Muscle of back (tissue), 13 donors: ENCODE measurements at places on chromosomes 3 and 15.
A peak's percentile ranks its signal among the peaks of the same experiment; 100 is the strongest.

DNA sequence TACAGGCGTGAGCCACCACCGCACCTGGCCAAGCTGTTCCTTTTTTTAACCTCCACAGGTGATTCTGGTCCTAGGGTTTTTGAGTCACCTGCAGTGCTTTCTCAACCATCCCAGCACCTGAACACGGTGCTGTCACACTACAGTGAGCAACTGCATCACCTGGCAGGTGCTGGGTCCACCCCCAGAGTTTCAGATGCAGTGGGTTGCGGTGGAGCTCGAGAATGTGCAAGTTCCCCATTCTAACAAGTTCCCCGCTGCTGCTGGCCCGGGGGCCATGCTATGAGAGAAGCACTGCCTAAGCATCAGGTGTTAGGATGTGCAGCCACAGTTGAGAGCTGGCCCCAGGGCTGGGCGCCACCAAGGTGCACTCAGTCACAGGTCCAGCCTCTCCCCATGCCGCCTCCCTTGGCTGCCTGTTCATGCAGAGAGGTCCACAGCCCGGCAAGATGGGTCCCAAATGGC, 18.0 kb downstream of the ISG20 start:
- DNase-seq: no peak

DNA sequence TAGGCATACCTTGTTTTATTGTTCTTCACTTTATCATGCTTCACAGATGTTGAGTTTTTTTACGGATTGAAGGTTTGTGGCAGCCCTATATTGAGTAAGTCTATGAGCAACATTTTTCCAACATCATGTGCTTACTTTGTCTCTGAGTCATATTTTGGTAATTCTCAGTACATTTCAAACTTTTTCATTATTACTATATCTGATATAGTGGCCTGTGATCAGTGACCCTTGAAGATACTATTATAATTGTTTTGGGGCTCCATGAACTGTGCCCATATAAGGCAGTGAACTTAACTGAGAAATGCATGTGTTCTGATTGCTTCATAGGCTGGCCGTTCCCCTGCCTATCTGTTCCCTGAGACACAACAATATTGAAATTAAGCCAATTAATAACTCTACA, 42.8 kb upstream of the NSMCE3 start:
- peak; percentile 10 for DNase-seq

GRCh38 chr3:160607826-160608225, 42.5 kb upstream of the KPNA4 start:
- no peak for DNase-seq

DNA sequence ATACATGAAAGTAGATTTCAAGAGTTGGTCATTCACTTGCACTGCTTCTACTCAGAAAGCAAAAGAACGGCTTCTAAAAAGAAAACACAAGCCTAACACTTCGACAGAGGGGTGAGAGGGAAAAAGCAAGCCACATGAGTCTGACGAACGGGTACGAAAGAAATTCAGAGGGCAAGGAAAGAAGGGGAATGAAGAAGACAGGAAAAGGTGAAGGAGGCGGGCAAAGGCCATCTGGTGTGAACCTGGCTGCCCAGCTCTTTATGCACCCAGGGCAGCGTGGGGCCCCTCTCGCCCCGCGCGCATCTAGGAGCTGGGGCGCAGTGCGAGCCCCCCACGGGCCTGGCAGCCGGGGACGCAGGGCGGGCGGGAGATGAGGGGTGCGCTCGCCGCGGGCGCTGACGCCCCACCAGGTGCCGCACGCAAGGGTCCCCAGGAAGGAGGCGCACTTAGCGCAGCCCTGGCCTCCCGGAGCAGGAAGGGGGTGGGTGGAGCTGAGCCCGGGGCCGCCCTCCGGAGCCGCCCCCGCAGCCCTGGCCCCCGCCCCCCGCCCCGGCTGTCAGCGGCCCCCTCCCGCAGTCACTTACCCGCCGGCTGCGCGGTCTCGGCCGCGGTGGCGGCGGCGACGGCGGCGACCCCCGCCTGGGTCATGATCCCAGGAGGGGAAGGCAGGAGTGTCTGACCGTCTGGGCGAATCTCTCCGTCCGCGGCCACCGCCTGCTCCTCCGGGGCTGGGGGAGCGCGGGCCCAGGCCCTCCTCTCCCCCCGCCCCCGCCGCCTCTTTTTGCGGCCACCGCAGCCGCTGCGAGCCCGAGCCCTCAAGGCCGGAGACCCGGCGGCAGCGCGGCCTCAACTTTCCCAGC, at the start of gene USF3:
Gene USF3 (minus strand): TSS at position 857 of the 860 bp plus-strand sequence. CDS start 21,764 bp downstream, outside the sequence.
- DNase-seq: peak; percentile 70

DNA sequence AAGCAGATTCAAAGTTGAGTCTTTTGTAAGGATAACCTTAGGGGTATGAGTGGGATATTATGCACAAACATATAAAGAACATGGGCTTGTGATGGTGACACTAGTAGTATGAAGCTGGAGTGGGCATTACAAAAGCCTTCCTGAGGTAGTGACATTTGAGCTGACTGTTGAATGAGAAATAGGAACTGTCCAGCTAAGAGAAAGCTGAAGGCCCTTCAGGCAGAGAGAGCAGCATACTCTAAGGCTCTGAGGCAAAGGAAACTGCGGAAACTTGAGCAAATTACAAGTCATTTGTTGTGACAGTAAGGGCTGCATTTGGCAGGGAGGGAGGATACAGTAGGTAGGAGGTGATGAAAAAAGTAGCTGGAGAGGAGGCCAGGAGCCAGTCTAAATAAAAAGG, 190.7 kb upstream of the CD96 start:
- DNase-seq: no peak

GRCh38 chr3:44160818-44161217, 80.9 kb upstream of the TOPAZ1 start:
- DNase-seq: no peak

DNA sequence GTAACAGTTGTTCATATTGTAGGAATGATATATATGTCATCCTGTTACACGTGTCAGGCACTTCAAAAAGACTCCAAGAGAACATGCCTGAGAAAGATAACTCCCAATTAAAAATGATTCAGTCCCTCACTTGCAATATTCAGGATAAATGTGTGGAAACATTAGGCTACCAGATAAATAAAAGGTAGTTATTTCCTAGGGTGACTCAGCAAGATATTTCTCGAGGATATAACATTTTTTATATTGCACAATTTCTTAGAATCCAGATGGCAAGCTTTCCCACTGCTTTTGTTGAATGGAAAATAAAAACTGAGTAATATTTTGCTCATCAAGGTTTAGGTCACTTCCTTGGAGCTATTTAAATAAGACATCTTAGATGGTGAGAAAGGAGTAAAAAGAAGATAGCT, 181.4 kb downstream of the GAP43 start:
- no peak for DNase-seq

GRCh38 chr3:141231952-141232823, 563 bp downstream of the PXYLP1 start:
- no peak for DNase-seq

- no peak for DNase-seq
These were observed 58.3 kb upstream of the XCR1 start for GRCh38 chr3:46085421-46086082.

DNA sequence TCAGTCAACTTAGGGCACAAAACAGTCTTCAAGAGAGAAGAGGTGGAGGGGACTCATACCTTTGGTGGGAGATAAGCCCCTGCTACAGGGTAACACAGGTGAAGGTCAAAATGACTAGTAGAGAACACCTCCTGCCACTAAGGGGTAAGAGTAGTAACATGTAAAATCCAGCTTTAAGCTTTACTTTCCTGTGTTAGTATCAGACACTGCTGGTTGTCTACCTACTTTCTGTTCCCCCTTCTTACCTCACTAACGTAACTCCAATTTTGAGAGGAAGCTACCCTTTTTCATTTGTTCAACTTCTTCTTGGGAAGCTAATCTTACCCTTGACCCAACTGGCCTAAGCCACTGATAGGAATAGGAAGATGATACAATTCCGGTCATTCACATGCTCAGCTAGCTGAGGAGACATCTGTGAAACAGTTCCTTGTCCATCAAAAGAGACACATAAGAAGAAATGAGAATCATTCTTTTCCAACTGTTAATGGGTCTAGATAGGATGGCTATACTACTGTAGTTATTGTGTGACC, 826.8 kb upstream of the CFAP20DC start:
- no peak for DNase-seq

- no peak for DNase-seq
These were observed 34.8 kb upstream of the ARHGEF3 start for GRCh38 chr3:56836276-56837163.

GRCh38 chr3:183279371-183279770, 26.3 kb downstream of the B3GNT5 start:
- no peak for DNase-seq

GRCh38 chr15:40549894-40550293, 14.9 kb downstream of the CCDC32 start:
- no peak for DNase-seq

DNA sequence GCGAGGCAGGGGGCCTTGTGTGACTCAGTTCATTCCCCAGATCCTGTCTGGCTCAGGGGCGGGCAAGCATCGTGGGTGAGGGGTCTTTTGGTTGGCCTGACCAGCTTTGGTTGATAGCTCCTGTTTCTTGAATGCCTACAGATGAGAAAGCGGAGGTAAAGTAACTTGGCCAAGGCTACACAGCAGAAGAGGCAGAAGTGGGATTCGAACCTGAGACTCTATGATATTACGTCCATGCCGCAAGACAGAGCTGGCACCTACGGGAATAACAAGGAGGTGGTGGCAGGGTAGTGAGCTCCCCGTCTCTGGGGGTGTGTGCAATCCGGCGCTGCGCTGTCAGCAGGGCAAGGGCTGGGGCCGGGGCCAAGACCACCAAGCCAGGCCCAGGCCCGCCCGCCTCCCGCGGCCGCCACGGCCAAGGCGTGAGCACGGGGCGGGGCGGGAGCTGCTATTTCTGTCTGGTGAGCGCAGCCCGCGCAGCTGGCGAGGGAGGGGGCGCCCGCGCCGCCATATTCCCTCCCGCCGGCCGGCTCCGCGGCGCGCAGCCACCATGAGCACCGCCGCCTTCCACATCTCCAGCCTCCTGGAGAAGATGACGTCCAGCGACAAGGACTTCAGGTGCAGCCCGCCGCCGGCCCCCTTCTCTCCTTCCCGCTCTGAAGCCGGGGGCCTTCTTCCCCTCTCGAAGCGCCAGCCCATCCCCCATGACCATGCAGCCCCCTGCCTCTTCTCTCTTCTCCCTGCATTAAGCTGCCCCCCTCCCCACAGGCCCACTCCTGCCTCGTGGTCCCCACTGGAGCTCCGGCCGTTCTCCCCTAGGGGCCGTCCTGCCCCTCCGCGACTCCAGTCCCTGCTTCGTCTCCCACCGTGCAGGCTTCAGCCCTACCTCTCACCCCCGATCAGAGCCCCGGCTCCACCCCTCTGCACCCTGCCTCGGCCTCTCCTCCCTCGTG, at the start of gene CAND2:
Gene CAND2 (plus strand): TSS at position 510 of the 953 bp plus-strand sequence. CDS start 41 bp downstream, at position 551.
- peak; percentile 64 for DNase-seq

- DNase-seq: no peak
These were observed 341.1 kb downstream of the SI start for GRCh38 chr3:164737174-164737573.
